T follicular helper cell (primary cell): ENCODE measurements at places on chromosomes 6 and 20.

DNA sequence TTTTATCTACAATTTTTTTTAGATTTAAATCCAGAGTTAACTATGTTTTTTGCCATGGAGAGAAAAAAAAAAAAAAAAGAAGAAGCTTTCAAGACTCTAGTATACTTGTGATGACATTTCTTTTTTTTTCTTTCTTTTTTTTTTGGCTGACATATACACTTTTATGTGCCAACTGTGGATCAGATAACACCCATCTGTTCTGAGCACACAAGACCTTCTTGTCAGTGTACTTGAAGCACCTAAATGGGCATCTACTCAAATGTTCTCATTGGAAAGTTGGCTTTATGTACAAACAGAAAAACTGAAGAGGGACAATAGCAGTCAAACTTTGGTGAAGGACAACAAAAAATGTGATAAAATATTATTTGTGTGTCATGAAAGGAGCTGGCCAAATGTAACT is 904.5 kb downstream of the GRIK2 start:
- DNase-seq: no peak

DNA sequence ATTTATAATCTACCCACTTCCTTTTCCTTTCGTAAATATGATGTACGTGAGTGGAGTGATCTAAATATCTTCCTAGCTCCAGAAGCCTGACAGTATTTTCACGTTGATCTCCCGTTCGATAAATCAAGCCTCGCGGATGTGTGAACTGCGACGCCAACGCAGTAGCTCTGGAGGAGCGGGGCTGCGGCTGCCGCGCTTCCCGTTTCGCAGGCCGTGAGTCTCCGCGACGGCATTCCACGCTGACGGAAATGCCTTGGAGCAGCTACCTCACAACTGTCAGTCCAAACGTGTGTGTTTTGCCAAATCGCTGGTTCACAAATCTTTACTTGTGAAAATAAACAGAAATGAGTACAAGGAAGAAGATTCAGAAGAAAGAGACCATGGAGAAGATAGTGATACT is 41.2 kb downstream of the BTBD3 start:
- DNase-seq: no peak

DNA sequence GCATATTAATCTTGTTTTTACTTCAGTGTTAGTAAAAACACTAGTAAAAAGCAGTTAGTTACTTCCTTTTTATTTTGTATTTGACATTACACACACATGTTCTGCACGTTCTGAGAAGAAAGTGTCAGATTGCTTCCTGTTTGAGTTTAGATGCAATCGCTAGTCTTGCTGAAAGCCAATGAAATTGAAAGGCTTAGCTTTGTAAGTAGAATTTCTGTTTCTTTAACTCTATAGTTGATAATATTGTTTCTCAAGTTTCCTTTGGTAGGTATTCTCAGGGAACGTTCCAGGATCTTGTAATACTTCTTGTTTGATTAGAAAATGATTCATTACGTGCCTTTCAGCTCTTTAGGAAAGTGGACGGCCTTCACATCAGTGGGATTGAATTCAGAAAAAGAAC is 55.0 kb downstream of the CDKAL1 start:
- no peak for DNase-seq

DNA sequence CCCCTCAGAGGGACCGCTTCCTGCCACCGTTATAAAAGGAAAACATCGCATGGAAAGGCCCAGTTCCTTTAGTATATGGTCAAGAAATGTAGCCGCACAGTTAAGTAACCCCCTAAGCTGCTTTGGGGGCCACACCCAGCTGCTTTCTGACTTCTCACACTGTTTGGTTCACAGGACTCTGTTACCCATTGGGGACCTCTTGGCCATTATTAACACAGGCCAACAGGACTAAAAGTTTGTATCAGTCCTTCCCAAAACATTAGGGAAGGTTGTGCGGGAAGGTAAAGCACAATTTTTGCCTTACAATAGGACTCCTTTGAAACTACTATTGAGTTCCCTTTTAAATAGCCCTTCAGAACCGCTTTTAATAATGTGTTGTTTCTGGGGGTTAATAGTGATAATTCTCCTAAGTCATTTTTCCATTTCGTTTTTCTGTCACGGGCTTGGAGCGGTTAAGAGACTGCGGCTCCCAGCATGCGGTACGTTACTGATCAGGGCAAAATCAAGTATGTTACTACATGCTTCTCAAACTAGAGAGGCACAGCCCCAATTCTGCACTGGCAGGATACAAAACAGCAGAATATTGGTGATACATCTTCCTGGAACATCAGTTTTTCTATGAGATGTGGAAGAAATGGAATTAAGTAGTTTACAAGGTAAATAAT is 668 bp upstream of the RPP40 start:
- DNase-seq: no peak

- no peak for DNase-seq
Observed at GRCh38 chr6:37170273-37171200, 585 bp downstream of the PIM1 start.
